ENCODE measurements at places on chromosomes 12 and 14.

DNA sequence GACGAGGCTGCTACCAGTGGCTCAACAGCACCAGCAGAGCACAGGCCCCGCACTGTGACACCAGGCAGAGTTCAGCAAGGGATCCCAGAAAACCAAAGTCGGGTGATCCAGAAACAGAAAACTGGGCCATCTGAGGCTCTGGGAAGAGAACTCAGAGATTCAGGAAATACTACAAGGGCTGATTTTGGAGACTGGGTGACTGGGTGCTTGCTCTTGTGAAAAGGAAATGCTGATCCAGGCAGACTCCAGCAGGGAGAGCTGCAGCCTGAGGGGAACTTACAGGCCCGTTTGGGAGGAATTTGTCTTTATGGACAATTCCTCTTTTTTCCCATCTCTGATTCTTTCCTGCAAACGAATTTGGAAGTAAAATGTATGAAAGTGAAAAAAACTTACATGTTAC, 28.2 kb downstream of the FOXN3 start:
- peak; percentile 46 for DNase-seq

GRCh38 chr12:20423557-20423956, 55.2 kb downstream of the PDE3A start:
- DNase-seq, result no peak

DNA sequence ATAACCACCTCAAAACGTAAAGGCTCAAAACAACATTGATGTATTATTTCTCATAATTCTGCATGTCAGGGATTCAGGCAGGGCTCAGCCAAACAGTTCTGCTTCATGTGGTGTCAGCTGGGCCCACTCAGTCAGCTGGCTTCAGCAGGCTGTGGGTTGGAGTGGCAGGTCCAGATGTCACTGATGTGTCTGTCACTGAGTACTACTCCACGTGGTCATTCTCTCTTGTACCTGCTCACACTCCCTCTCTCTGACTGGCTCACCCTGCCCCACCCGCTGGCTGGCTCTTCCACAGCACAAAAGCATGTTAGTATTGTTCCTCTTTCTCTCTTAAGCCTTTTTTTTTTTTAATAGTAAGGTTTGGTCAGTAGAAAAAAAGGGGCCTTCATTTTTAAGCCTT, 182.4 kb downstream of the DICER1 start:
- no peak for DNase-seq

DNA sequence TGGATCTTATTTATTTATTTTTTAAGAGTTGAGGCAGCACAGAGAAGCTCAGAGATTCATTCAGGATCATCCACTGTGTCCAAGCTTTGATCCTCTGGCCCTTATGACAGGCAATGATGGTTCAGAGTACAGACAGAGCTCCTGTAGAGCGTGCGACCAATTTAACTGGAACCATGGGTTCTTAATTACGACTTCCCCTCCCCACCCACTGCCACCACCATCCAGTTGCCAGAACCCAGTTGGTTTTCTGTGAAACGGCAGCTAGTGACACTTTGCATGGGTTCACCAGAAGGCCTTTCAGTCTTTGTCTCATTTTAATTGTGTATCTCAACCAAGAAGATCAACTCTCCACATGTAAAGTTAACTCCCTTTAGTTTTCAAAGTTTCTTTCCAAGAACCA, 478.2 kb downstream of the ZFP36L1 start:
- DNase-seq, result no peak

DNA sequence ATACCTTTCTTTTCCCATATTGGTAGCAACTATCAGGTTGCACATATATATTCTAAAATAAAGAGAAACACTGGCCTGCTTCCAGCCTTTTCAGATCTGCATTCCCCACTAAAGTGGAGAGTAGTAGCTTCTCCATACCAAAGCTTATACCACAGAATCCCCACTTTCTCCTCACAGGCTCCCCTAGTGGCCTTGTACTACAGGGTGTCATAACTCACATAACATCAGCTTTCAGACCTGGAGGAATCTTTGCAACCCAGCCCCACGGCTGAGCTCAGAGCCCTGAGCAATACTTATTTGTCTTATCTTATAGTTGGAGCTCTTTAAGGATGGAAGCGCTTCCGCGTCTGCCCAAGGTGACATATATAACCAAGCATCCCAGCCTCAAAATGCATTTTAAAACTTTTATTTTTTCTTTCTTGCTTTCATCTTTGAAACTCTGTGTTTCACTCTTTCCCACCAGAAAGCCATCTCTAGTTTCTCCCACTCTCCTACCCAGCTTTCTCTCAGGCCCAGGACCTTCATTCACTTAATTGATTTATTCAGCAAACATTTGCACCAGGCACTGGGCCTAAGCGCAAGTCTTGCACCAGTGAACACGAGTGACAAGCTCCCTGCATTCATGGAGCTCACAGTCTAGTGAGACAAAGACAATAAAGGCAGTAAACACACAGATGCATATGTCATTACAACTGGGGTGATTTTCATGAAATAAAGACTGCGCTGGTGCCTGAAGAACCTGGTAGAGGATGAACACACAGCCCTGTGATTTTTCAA, 254.7 kb downstream of the IPO8 start:
- peak; percentile 40 for DNase-seq

GRCh38 chr14:73661872-73662271, 17.1 kb downstream of the DNAL1 start:
- no peak for DNase-seq

DNA sequence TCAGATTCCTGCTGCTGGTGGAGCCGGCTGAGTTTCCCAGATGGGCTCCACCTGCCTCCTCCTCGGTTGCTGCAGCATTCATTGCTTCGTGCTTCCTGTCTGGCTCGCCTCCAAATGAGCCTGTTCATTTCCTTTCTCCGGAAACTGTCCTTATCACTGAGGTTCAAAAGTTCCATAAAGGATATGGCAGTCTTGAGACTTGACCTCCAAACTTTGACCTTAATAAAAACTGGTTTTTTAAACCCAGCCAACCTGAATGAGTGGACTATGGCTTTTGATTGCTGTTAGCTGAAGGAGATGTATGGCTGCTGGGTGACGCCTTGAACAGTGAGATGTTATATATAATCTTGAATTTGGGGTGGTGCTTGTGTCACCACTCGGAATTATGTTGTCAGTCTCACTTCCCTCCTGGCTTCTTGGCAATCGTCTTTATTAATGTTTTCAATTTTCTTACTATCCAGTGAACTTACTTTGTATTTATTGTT, 62.7 kb downstream of the RASSF3 start:
- peak; percentile 30 for DNase-seq

- peak; percentile 22 for DNase-seq
These were observed 210.6 kb upstream of the NOVA1 start for GRCh38 chr14:26808407-26808806.

GRCh38 chr14:100419856-100420255, 96.7 kb downstream of the SLC25A47 start:
- DNase-seq, result no peak
